Stimulated activated CD8-positive, alpha-beta memory T cell treated with anti-CD3 and anti-CD28 coated beads, Interleukin-7, amount 100 ng/mL, for 1 hour (primary cell): ENCODE measurements at places on chromosomes 16 and 17.
A peak's percentile ranks its signal among the peaks of the same experiment; 100 is the strongest.

- no peak for DNase-seq
Observed at GRCh38 chr17:47864791-47865216, 13.8 kb upstream of the SP6 start.

- no peak for DNase-seq
Observed at GRCh38 chr17:49454050-49454449, 39.4 kb upstream of the PHB1 start.

DNA sequence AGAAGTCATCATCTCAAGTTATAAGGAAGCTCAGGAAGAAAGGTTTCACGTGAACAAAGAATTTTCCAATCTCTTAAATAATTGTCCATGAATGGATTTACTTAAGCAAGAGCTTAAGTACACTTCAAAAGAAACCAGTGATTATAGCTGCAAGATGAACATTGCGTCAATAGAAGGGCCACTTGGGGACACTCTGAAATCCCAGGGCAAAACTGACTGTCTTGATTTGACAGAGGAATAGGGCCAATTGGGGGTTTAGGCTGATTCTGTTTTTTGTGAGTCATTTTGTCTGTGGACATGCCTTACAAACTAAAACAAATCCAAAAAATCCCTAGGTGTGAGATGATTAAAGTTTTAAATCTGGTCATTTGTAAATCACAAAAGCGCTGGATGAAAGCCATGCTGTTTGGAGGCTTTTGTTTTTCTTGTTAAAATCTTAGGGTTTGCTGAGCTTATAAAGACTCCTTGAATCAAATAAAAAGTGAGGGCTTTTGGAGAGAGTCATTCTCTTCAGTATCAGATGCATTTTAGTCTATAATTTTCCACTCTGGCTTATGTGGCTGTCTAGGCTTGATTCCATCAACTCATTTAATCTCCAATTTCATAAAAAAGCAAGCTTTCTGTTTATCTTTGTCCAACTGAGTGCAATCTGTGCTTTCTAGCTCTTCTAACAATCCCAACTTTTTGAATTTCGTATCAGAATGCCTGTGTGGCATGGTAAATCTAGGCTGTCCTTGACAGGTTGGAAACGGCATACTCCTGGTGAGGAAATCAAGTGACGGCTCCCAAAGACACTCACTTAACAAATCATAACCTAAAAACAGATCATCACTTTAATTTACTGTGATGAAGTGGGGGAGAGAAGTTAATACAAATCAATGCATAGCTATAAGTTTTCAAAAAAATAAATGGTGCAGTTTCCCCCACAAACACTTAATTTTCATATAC lies 98.2 kb upstream of the SOX9 start:
- no peak for DNase-seq

DNA sequence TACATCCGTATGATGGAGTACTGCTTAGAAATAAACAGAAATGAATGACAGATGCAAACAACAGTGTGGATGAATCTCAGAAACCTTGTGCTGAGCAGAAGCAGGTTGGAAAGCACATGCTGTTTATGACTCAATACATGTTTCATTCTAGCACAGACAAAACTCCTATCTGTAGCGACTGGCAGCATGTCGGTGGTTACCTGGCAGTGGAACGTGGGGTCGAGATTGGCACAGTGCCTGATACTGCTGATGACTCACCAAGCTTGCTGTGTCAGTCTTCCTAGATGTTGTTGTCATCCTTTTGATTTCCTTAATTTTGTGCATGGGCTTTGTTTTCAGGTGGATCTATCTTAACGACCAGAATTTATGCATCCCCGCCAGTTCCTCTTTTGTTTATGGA lies 62.1 kb downstream of the GAN start:
- no peak for DNase-seq

DNA sequence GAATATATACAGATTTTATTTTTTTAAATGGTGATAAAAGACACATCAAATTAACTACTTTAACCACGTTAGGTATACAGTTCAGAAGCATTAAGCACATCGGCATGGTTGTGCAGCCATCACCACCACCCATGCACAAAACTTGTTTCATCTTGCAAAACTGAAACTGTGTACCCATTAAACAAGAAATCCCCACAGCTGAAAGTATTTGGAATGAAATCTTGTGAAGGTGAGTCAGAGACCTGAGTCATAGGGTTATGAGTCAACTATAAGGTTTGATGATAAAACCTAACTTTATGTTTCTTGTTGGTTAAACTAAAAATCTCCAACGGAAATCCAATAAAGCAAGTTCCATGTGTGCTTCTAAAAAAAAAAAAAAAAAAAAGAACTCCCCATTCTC lies 561.6 kb upstream of the PSMD7 start:
- DNase-seq = no peak

DNA sequence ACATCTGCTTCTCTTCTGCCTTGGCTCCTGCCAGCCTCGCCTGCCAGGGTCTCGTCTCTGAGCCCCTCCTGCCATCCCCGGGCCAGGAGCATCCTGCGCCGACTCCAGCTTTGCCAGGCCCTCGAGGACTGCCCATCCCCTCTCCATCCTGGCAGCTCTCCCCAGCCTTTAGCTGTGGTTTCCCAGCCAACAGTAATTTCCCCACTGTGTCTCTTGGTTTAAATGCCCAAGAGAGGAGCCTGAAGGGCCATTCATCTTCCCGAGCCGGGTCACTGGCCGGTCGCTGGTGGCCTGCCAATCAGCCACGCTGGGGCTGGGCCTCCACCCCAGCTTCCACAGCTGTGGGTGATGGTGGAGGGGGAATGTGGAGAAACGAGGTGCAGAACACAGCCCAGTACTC lies 47.8 kb downstream of the MRC2 start:
- DNase-seq = no peak

DNA sequence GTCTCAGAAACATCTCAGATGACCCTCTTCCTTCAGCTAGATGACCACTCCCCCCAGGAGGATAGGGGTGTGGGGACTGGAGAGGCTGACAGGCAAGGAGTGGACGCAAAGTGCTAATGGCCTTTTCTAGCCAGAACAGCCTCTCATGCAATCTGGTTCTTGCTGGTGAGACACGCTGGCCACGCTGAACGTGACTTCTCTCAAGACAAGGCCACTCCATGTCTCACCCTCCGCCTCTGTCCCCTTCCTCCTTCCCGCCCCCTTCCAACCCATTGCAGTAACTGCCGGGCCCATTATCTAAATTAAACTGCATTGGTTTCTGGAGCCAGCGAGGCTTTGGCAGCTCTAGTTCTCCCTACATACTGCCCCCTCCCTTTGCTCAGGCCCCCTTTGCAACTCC lies 9.5 kb downstream of the CACNA1G start:
- no peak for DNase-seq

- DNase-seq = no peak
Observed at GRCh38 chr17:82357394-82357793, 1.7 kb upstream of the TEX19 start.

DNA sequence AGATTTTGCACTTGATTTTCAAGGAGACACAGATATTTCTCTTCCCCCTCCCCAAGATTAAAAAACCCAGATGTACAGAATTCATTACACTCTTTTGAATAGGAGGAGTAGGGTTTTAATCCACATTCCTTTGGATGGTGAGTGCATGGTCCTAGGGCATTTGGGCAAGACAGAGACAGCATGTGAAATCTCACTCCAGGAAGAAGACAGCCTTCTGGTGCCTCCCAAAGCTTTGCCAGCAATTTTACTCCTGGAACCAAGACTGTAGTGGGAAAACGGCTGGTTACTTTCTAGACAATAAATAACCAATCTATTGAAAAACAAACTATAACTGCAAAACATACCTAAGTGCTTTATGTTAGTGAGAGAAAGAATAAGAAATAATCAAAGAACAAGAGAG lies 15.2 kb downstream of the TEX2 start:
- DNase-seq = no peak

DNA sequence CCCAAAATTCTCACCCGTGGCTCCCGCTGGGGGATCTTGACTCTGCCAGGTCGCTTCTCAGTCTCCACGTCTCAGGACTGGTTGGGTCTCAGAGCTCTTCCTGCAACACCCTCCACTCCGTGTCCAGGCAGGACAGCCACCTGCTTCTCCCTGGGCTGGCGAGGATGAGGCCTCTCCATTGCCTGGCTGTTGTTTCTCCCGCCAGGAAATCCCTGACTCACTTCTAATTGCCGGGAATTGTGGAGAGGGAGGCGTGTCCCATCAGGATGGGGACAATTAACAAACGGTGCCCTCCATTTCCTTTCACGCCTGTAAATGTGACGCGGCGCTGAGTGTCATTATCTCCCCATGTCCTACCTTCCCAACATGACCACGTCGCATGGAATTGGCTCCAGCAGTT lies 204.5 kb downstream of the RBFOX3 start:
- no peak for DNase-seq

DNA sequence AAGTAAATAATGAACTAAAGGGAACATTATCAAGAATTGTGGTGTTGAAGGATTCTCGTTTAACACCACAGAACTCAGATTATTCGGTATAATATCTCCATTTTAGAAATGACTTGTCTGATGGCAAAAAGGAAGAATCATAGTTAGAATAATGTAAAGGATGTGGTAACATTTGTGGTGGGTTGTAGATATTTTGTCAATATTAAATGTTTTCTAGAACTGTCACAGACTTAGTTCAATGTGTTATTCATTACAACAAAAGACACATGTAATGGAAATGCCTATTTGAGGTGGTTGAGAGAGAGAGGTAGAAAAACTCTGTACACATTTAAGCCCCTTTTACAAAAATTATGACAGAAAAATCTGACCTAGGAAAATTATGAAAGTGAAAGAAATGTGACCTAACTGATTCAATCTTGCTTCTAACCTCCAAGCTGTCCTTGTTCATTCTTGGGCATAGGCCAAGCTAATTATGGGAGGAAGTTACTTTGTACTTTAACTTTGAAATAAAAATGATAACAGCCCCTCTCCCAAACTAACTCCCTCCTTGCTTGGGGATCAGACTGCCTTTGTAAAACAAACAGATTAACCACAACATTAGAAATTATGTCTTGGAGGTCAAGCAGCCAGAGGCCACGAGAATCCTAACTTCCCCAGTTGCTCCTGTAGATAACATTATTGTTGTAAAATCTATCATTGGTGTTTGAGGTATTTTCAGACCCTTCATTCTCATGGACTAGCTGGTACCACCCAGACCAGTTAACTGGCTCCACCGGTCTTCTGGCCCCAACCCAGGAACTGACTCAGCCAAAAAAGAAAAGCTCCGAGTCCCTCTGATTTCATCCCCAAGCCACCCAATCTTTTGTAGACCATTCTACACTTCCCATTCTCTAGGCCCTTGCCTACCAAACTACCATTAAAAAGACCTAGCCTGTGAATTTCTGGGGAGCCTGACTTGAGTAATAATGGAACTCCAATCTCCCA lies 1287.8 kb upstream of the CDH8 start:
- no peak for DNase-seq

- DNase-seq = no peak
Observed at GRCh38 chr17:65576939-65577338, 15.5 kb upstream of the AXIN2 start.

DNA sequence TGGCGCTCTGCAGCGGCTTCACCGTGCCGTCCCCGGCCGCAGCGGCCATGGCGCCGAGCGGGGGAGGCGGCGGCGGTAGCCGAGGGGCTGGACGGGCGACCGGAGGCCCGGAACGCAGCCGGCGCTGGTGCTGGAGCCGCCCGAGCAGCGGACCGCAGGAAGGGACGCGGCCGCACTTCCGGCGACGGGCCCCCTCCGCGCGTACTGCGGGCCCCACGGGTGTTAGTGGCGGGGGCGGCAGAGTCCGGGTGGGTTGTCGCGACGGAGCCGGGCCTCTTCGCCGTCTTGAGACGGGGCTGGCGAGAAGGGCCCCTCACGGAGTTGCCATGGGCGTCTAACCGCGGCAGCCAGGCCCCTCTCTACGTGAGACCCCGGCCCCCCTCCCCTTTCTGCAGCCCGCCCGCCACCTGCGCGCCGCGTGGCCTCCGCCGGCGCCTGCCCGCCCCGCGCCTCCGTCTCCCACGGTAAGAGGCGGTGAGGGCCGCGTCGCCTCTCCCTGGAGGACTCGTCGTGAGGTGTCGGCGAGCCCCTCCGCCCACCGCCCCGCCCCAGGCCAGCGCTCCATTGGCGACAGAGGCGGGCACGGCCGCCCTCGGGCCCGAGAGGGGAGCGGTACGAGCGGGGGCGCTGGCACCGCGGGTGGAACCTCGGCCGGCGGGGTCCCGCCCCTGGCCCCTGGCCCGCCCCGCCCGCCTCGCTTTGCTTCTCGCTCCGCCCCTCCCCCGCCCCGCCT lies at the start of the genes VPS9D1 and ZNF276:
VPS9D1 (minus strand) TSS at position 86 of the 733 bp plus-strand sequence; CDS start at position 49, 37 bp downstream.
ZNF276 (plus strand) TSS at position 725 of the 733 bp plus-strand sequence. CDS start 104 bp downstream, outside the sequence.
- peak; percentile 74 for DNase-seq

DNA sequence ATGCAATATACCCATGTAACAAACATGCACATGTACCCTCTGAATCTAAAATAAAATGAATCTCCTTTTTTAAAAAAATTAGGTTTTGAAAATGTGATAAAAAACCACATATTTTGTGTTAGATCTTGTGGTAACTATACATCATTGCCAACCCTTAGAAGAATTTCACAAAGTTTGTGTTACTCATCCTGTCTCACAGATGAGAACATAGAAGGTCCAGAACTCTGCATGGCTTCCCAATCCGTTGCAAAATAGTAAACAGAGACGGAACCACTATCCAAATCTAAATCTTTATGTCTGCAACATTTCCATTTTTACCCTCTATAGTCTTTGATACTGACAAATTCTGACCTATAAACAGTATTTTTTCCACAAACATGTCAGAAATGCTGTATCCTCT lies 759.9 kb downstream of the KCNJ2 start:
- DNase-seq = no peak

- no peak for DNase-seq
Observed at GRCh38 chr16:65142276-65142675, 20.4 kb upstream of the CDH11 start.

DNA sequence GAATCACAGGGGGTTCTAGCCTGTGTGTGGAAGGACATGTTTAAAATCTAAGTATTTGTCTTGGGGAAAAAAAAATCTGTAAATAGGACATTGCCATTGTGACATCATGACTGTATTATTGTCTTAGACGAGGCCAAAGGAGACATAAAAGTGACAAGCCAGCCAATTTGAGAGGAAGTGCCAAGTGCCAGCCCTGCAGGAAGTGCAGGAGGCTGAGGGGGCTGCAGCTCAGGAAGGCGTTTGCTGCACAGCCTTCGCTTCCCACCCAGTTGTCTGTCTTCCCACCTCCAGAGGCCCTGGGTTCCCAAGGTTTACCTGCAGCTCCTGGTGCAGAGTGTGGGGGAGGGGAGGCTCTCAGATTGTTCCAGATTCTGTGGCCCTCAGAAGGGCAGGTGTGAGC lies 1.3 kb downstream of the ADCY7 start:
- DNase-seq = no peak

DNA sequence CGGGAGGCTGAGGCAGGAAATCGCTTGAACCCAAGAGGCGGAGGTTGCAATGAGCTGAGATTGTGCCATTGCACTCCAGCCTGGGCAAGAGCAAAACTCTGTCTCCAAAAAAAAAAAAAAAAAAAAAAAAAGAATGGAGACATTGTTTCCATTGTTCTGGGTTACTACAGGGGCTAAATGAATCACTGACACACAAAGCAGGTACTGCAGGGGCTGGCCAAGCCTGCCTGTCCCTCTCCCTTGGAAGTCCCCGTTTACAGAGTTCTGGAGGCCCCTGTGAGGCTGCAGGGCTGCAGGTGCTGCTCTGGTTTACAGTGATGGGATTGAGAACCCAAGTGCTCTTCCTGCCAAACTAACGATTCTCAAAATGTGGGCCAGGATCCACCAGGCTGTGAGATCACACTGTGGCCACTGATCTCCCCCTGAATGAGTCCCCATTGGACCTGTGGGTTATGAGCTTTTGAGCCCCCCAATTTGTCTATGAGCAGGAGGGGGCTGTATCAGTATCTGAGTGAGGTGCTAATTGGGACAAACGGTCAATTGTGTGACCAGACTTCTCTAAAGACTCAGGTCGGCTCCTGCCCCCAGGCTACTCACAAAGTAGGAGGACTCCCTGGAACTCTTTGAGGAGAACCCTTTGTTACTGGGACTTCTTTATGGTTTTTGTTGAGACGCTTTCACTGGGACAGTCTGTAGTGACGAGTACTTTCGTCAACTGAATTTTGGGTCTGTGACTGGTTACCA lies 39.0 kb downstream of the DNAH17 start:
- DNase-seq = no peak
